Caki2 (cell line): ENCODE measurements at places on chromosomes 7 and 10. TPM values are rescaled to one million over a fixed set of nuclear protein-coding genes. Genes with fewer than 3 reads are reported as not detected.

Gene HOXA3
- 3.3 and 32.9 TPM in 2 replicates for total RNA-seq

Gene ITGB8
- 49.8 and 56.5 TPM in 2 replicates for total RNA-seq

Gene FOXI2
- not detected in 2 replicates for total RNA-seq

Gene SYT15
- total RNA-seq, result not detected in 2 replicates

Gene ITIH2
- not detected in 2 replicates for total RNA-seq

Gene TMEM176B
- not detected in 2 replicates for total RNA-seq

Gene COX19
- 7.6 and 10.1 TPM in 2 replicates for total RNA-seq

Gene DOCK4
- total RNA-seq, result 3.5 and 9.5 TPM in 2 replicates

Gene SEC31B
- 0.71 TPM in 1 of 2 replicates, not detected in the other for total RNA-seq

Gene VAX1
- 0.27 and 0.67 TPM in 2 replicates for total RNA-seq

Gene SH2B2
- total RNA-seq, result 7.0 and 16.5 TPM in 2 replicates

Gene SLC4A2
- 237 and 345 TPM in 2 replicates for total RNA-seq

Gene LMOD2
- not detected in 2 replicates for total RNA-seq

Gene CYP3A4
- not detected in 2 replicates for total RNA-seq

Gene TMEM243
- 81.6 and 96.4 TPM in 2 replicates for total RNA-seq

Gene SRRM3
- total RNA-seq, result 1.1 and 1.3 TPM in 2 replicates

Gene AZGP1
- 1.1 TPM in 1 of 2 replicates, not detected in the other for total RNA-seq

Gene POLR2J
- 40.3 and 53.0 TPM in 2 replicates for total RNA-seq

Gene GIMAP5
- not detected in 2 replicates for total RNA-seq

Gene EMX2
- total RNA-seq, result 3.2 TPM in 1 of 2 replicates, not detected in the other

Gene ARHGEF35
- total RNA-seq, result 3.1 and 4.8 TPM in 2 replicates

Gene ADAM8
- 0.55 and 2.9 TPM in 2 replicates for total RNA-seq

Gene DLX5
- total RNA-seq, result 0.10 TPM in 1 of 2 replicates, not detected in the other

Gene SLC13A4
- total RNA-seq, result not detected in 2 replicates

Gene GPR26
- total RNA-seq, result not detected in 2 replicates

Gene OR2A42
- not detected in 2 replicates for total RNA-seq

Gene CYCS
- 41.6 and 50.5 TPM in 2 replicates for total RNA-seq

Gene CCL24
- total RNA-seq, result not detected in 2 replicates

Gene LAMTOR4
- 63.0 and 126 TPM in 2 replicates for total RNA-seq

Gene MAGI2
- total RNA-seq, result 0.84 and 1.5 TPM in 2 replicates

Gene EZH2
- 9.4 and 23.7 TPM in 2 replicates for total RNA-seq

Gene PIK3CG
- total RNA-seq, result not detected in 2 replicates

Gene FAM13C
- not detected in 2 replicates for total RNA-seq

Gene FAM171A1
- 9.3 and 13.2 TPM in 2 replicates for total RNA-seq

Gene AGMO
- 0.84 and 1.3 TPM in 2 replicates for total RNA-seq

Gene NME8
- total RNA-seq, result not detected in 2 replicates

Gene SPDYE1
- not detected in 2 replicates for total RNA-seq

Gene UNC5B
- 0.20 TPM in 1 of 2 replicates, not detected in the other for total RNA-seq

Gene VPS50
- 5.5 and 10.4 TPM in 2 replicates for total RNA-seq

Gene MEST
- total RNA-seq, result 26.0 and 28.6 TPM in 2 replicates

Gene PRKG1
- not detected in 2 replicates for total RNA-seq

Gene DGKB
- total RNA-seq, result not detected in 2 replicates

Gene NKX2-3
- total RNA-seq, result 0.46 and 2.5 TPM in 2 replicates

Gene WDR91
- 13.1 and 19.4 TPM in 2 replicates for total RNA-seq

Gene ACHE
- not detected in 2 replicates for total RNA-seq

Gene CPED1
- not detected in 2 replicates for total RNA-seq

Gene GNAI1
- total RNA-seq, result 43.1 and 54.4 TPM in 2 replicates

Gene LDB3
- 0.03 and 0.17 TPM in 2 replicates for total RNA-seq
